ENCODE measurements at places on chromosomes 12 and 14. TPM values are rescaled to one million over a fixed set of nuclear protein-coding genes. Genes with fewer than 3 reads are reported as not detected.

DNA sequence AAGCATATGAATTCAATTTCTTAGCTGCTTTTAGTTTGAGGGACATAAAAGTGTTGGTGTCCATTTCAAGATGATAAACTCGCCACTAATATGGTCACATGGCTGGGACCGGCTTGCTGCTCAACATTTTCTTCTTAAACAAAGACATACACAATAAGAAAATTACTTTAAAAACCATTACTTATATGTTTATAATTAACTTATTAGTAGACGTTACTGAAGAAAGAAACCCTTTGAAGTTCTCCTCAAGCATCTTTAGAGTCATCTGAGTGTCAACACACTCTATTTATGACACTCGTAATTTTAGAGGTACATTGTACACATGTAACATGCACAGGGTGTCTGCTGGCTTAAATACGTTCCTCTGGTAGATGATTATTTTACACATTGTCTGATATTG is 74.7 kb downstream of the BMP4 start:
- DNase-seq = no peak

GRCh38 chr14:35631071-35631805 is 97.3 kb downstream of the INSM2 start:
- DNase-seq = no peak

DNA sequence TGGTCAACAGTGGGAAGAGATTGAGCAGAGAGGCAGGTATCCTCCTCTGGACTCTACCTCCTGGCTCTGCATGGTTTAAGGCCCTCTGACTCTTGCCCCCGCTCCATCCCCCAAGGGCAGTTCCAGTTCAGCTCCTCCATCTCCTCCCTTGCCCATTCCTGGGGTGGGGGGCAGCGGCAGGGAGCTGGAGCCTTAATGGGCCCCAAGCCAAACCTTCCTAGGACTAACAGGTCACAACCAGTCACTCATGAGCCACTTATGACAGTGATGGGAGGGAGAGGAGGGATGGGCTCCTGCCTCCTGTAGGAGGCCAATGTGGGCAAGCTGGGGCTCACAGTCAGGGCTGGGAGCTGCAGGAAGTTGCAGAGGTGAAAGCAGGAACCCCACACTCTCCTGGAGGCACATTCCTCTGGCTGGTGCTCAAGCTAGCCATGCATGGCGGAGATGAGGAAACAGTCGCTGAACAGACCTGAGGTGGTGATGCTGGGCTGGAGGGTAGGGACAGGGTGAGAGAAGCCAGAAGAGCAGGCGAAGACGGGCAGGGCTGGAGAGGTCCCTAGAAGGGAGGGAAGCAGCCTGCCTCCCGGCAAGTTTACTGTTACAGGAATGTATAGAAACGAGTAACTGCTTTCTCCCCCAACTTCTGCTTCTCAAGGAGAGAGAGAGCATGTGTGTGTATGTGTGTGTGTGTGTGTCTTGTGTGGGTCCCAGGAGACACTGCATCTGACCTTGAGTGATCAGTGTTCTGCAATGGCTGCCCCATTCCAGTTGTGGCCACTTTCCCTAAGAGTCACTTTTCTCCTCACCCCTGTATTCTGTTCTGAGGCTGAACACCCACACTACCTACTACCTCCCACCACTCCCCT is 5.0 kb upstream of the RAPGEF3 start:
- DNase-seq = no peak

- no peak for DNase-seq
These were observed 945 bp upstream of the HIP1R start for GRCh38 chr12:122834104-122834920.

- no peak for DNase-seq
These were observed 4.2 kb downstream of the GSG1 start for GRCh38 chr12:13099066-13099843.

DNA sequence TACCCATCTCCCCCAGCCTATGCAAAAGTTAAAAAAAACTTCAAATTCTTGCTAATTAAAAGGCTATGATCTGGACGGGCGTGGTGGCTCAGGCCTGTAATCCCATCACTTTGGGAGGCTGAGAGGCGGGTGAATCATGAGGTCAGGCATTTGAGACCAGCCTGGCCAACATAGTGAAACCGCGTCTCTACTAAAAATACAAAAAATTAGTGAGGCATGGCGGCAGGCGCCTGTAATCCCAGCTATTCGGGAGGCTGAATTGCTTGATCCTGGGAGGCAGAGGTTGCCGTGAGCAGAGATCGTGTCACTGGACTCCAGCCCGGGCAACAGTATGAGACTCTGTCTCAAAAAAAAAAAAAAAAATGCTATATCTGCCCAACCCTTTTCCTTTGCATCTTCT is 925.4 kb downstream of the GALC start:
- DNase-seq = no peak

- DNase-seq = no peak
These were observed 171.6 kb downstream of the ITPR2 start for GRCh38 chr12:26661399-26661798.

DNA sequence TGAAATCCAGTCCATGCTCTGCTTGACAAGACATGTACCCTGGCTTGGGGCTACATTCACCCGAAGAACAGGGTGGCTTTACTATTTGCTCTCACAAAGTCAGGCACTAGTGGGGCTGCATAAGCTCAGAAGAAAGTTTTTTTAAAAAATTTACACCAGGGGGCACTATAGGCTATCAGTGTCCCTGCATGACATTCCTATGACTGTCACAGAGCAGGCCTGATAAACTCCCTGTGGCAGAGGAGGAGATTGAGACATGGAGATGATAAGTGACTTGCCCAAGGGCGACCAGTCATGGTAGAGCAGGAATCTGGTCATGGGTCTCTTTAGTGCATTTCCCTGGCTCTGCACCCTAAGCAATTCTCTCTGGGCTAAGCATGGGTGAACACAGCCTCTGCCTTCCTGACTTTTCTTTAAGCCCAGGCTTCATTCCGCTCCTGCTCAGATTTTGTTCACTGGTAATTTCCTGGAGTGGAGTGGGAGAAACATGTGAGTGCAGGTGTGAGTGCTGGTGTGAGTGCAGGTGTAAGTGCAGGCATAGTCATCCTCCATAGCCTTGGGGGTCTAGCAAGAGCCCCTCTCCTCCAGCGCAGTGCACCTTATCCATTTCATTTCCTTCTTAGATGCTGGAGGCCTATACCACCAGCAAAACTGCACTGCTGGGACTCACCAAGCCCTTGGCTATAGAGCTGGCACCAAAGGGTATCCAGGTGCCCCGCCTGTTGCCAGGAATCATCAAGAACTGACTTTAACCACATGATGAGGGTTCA is 91.6 kb downstream of the DHRS2 start:
- no peak for DNase-seq

The ATG2B gene
- polyA plus RNA-seq = 27.2 TPM

The ADCY4 gene
- polyA plus RNA-seq = 22.9 TPM

All from left renal cortex interstitium (tissue), 4 donors.